ENCODE measurements at places on chromosomes 13 and 19. TPM values are rescaled to one million over a fixed set of nuclear protein-coding genes. Genes with fewer than 3 reads are reported as not detected.

Gene FGF22
- 0.36 TPM for total RNA-seq

DNA sequence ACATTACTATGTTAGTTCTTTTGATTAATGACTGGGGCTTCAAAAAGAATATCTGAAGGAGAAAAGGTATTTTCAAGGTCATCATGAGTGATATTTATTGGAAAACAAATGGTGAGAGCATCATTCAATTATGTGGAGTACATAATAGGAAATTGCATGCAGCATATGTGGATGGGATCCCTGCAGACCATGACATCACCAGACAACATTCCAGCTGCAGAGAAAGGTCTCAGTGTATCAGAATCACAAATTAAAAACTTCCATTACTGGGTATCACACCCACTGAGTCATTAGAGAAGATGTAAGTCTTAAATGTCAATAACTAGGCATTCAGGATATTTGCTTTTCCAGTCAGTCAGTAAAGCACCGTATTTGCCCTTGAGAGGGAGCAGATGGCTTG is 574.4 kb upstream of the SLC10A2 start:
- no peak for DNase-seq
- H3K4me3 ChIP-seq, result no peak overlapping the region
- H3K27me3 ChIP-seq, result no peaks in the 10 kb centered on the region
- no peaks in the 10 kb centered on the region for H3K4me1 ChIP-seq
- H3K27ac ChIP-seq, result no peak overlapping the region

- H3K4me1 ChIP-seq, result no peaks in the 10 kb centered on the region
- H3K27me3 ChIP-seq, result no peaks in the 10 kb centered on the region
- no peak within 1 kb of the TSS for H3K27ac ChIP-seq
- no peaks in the 10 kb centered on the region for H3K36me3 ChIP-seq
Measured at GRCh38 chr19:46296722-46297461, at the start of gene HIF3A. Gene HIF3A, plus strand, starts transcription at chr19:46297042. Its CDS starts 35 bp downstream, at chr19:46297077.

DNA sequence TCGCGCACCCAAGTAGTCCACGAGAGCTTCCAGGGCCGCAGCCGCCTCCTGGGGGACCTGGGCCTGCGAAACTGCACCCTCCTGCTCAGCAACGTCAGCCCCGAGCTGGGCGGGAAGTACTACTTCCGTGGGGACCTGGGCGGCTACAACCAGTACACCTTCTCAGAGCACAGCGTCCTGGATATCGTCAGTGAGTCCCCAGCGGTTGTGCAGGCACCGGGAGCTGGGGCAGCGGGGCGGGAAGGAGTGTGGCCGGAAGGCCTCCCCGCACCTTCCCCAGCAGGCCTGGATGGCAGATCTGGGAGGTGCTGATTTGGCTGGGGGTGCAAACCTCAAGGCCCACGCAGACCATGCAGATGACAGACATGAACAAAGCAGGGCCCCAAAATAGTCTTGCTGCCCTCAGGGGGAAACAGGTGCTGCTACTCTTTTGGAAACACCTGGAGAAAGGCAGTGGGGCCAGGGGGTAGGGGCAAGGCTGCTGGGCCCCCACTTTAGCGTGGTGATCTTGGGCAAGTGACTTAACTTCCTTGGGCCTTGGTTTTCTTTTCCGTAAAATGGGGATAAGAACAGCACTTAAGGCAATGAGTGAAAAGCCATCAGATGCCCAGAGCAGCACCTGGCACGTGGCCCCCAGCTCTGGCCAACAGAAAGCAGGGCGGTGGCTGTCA is 4.0 kb downstream of the MAG start:
- no peaks in the 10 kb centered on the region for H3K4me1 ChIP-seq

GRCh38 chr19:4719499-4719866 is 4.2 kb downstream of the DPP9 start:
- H3K4me1 ChIP-seq, result no peaks in the 10 kb centered on the region
- no peak overlapping the region for H3K4me3 ChIP-seq
- peaks cover 3% of the 10 kb centered on the region for H3K36me3 ChIP-seq
- DNase-seq, result no peak

Gene HSPB6
- 152 TPM for total RNA-seq

Gene OR7A5
- total RNA-seq, result not detected

Gene GRK1
- total RNA-seq, result not detected

Gene ZNF85
- 4.6 TPM for total RNA-seq

DNA sequence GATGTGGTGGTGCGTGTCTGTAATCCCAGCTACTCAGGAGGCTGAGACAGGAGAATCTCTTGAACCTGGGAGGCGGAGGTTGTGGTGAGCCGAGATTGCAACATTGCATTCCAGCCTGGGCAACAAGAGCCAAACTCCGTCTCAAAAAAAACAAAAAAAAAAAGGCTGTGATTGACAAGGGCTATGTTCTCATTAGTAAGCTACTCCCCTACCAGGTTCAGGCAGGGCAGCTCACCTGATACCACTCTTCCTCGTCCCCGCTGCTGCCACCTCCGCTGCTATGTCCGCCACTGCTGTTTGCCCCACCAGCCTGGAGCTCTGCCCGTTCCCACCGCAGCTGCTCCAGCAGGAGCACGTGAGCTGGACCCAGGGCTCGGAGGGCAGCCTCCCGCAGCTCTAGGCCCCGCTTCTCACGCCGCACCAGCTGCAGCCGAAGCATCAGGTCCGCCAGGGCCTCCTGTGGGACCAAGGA is 9.4 kb downstream of the USHBP1 start:
- no peaks in the 10 kb centered on the region for H3K4me1 ChIP-seq
- no peaks in the 10 kb centered on the region for H3K36me3 ChIP-seq
- DNase-seq, result no peak

GRCh38 chr19:35739275-35740107 is 2.8 kb downstream of the IGFLR1 start:
- peak; percentile 72 for DNase-seq
- peak overlapping the region; percentile 52 for H3K27ac ChIP-seq
- H3K36me3 ChIP-seq, result peaks cover 5% of the 10 kb centered on the region
- H3K4me1 ChIP-seq, result no peaks in the 10 kb centered on the region

DNA sequence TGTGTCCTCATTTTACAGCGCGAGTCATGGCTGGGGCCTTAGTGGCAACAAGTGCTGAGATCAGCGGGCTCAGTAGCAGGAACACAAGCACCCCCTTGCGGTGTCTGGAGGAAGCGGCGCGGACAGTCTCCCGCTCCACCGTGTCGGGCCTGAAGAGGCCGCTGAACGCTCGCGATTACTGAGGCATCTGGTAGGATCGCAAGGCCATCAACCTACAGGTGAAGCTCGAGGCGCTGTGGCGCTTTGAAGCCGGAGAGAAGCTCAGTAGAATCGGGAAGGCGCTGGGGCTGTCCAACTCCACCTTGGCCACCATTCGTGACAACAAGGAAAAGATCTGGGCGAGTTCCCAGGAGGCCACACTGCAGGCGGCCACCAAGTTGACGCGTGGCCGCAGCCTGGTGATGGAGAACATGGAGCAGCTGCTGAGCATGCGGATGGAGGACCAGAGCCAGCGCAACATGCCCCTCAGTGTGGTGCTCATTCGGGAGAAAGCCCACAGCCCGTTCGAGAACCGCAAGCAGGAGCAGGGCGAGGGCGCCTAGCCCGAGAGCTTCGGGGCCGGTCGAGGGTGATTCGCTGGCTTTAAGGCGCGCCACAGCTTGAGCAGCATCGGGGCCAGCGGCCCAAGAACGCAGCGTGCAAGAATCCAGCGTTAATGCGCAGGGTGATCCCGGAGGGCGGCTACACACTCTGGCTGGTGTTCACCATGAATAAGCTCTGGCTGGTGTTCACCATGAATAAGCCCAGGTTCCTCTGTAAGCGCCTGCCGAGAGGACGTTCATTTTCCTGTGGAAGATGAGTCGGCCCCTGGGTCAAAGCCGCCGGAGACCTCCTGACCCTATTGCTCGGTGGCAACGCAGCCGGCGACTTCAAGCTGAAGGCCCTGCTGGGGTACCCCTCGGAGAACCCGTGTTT is 8.3 kb upstream of the MZF1 start:
- DNase-seq, result peak; percentile 95
- H3K27ac ChIP-seq, result no peak overlapping the region
- H3K36me3 ChIP-seq, result no peaks in the 10 kb centered on the region
- H3K27me3 ChIP-seq, result no peaks in the 10 kb centered on the region

DNA sequence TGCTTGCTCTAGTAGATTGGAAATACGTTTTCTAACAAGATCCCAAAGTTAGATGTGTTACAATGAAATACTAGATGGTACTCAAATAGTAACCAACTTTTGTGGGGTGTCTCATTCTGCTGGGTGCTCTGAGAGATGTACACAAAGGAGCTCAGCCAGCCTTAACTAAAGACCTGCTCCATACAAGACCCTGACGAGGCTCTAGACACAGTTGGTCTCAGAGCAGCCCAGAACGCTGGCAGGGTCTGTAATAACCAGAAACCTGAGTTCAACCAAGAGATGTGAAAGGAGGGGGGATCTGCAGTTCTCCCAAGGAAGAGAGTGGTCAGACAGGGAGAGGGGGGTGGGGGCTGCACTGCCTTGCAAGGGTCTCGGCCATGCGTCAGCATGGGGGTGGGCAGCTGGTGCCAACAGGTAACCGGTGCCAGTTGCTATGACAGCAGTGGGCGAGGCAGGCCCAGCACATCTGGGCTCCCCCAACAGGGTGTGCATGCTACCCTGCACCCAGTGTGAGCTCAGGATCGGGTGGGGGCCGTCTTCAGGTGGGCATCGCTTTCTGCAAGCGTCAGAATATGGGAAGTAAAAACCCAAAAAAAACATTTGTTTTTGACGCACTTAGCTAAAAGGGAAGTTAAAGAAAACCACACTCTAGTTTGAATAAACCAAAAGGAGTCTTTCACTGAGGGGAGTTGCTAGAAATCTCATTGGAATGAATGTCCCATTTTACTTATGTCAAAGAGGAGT is 68.0 kb upstream of the GPR183 start:
- H3K4me3 ChIP-seq, result no peak overlapping the region
- H3K27me3 ChIP-seq, result no peaks in the 10 kb centered on the region
- peak; percentile 73 for DNase-seq
- H3K27ac ChIP-seq, result no peak overlapping the region
- no peaks in the 10 kb centered on the region for H3K36me3 ChIP-seq

GRCh38 chr19:1854039-1854541 is 5.8 kb upstream of the REXO1 start:
- no peaks in the 10 kb centered on the region for H3K4me1 ChIP-seq
- H3K4me3 ChIP-seq, result no peak overlapping the region
- no peak overlapping the region for H3K27ac ChIP-seq
- H3K27me3 ChIP-seq, result no peaks in the 10 kb centered on the region
- no peak for DNase-seq

- H3K27me3 ChIP-seq, result no peaks in the 10 kb centered on the region
- DNase-seq, result no peak
- no peak overlapping the region for H3K27ac ChIP-seq
- no peak overlapping the region for H3K4me3 ChIP-seq
- no peaks in the 10 kb centered on the region for H3K4me1 ChIP-seq
Measured at GRCh38 chr13:49053215-49053614, 77.5 kb downstream of the FNDC3A start.
